ENCODE measurements at places on chromosomes 2 and 18. TPM values are rescaled to one million over a fixed set of nuclear protein-coding genes. Genes with fewer than 3 reads are reported as not detected.

GRCh38 chr2:12723736-12724463, 7.2 kb downstream of the TRIB2 start:
- DNase-seq, result no peak

DNA sequence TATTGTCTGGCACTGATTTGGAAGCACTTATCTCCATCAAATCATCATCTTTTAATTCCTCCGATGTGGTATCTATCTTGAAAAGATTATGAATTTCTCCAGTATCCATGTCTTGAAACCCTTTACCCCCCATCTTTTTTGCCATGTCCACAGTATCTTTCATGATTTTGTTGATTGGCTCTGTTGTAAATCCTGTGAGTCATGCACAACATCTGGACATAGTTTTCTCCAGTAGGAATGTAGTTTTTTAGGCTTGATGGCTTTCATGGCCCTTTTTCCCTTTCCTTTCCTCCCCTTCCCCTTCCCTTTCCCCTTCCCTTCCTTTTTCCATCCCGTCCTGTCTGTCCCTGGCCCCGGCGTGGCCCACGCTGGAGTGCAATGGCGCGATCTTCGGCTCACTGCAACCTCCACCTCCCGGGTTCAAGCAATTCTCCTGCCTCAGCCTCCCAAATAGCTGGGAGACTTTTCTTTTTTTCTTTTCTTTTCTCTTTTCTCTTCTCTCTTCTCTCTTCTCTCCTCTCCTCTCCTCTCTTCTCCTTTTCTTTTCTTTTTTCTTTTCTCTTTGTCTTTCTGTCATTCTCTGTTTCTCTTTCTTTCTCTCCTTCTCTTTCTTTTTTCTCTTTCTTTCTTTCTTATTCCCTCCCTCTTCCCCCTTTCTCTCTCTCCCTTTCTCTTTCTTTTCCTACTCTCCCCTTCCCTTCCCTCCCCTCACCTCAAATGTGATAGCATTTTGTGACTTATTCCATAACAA, 18.4 kb upstream of the ZNF638 start:
- DNase-seq, result no peak

GRCh38 chr18:8350628-8351027, 258.6 kb upstream of the RAB12 start:
- no peak for DNase-seq

DNA sequence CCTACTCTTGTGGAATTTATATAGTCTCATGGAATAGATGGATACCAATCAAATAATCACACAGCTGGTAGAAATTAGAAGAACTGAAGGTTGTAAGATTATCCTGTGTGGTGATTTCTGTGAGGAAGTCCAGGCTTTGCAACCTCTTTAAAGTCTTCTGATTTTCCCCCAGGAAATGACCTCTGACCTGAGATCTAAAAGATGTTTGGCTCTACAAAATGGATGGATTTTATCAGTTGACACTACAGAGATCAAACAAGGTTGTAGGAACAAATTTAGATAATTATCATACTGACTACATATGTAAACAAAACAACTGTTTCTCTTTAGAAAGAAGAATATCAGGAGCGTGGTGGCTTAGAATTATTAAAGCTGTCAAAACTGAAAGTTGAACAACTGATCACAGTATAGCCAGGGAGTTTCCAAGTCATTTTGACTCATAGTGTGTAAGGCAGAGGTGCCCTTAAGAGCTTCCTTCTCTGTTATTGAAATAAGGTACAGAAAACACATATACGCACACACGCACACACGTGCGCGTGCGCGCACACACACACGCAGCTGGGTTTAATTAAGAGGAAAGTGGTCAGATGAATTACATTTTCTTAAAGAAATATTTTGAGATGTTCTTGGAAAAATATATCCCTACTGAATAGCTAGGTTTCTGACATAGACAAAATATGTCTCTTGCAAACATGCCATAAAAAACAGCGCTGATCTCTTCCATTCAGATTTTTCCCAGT, 35.5 kb upstream of the PELI1 start:
- peak; percentile 25 for DNase-seq

- no peak for DNase-seq
Observed at GRCh38 chr2:109029490-109030201, 40.6 kb upstream of the EDAR start.

GRCh38 chr2:71048096-71048495, 20.4 kb upstream of the NAGK start:
- DNase-seq, result no peak

DNA sequence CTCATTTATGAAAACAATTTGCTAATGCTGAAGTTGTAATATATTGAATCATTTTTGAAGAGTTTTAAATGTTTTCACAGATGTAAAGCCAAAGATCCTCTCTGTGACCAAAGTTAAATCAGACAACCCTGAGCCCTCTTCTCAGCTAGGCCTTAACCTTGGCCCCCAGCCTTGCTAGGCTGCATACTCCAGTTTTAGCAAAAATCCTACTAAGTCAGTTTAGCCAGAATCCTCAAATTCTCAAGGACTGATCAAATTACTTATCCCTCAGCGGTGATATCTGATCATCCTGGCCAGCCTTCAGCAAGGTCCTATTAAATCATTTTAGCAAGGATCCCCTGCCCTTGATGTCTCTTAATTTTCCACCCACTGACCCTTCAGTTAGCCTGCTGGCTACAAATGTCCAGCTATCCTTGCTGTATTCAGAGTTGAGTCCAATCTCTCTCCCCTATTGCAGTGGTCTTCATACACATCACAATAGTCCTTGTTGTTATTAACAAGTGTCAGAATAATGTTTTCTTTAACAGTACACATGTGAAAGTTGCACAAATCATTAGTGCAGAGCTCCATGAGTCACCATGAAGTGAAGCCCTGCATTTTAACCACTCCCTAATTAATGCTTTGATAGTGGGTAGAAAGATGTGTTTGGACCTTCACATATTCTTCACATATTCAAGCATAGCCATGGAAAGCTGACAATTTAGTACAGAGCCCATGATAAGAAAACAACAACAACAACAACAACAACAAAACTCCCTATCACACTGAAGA, 206.4 kb downstream of the NBAS start:
- peak; percentile 33 for DNase-seq

DNA sequence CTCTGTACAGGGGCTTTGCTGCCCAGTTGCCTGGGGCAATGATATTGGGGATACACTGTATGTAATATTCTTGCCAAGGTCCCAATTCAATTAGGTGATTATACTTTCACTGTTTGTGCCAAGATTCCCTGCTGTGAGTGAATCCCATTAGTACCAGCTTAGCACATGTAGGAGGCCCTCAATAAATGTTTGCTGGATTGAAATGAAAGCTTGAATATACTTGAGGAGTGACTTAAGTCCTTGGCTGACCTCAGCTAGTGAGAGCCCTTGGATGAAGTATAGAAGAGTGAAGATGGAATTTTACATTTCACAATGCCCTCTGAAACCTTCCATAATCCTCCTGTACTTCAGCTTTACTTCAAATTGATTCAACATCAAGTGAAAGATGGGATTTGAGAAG, 102.9 kb downstream of the GATA6 start:
- no peak for DNase-seq

GRCh38 chr2:222930862-222931261, 70.0 kb downstream of the ACSL3 start:
- DNase-seq, result no peak

GRCh38 chr18:41647914-41648313, 307.1 kb upstream of the PIK3C3 start:
- peak; percentile 77 for DNase-seq

DNA sequence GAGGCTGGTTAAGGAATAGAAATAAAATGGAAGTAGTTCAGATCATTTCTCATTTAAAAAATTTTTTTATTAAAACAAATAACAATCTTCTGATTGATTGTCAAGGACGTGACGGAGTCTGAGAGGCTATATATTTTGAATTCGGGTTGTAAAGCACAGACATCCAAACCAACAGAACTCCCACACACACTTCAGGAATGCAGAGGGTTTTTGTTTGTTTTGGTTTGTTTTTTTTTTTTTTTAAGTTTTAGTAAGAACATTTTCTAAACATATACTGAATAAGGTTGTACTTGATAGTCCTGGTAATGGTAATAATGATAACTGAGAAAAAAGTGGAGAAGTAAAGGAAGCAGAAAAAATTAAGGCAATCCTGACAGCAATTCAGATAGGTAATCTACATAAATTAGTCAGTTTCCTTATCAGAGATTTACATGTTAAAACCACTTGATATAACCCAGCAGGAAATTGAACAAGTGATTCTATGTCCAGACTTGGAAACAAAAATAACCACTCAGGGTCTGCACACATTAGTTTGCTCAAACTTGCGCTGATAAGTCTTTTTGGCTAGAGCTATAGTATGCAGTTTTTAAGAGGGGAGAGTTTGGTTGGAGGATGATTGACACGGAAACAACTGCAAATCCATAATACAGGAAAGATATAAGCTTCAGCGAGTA, 51.5 kb upstream of the CTAGE1 start:
- peak; percentile 27 for DNase-seq

DNA sequence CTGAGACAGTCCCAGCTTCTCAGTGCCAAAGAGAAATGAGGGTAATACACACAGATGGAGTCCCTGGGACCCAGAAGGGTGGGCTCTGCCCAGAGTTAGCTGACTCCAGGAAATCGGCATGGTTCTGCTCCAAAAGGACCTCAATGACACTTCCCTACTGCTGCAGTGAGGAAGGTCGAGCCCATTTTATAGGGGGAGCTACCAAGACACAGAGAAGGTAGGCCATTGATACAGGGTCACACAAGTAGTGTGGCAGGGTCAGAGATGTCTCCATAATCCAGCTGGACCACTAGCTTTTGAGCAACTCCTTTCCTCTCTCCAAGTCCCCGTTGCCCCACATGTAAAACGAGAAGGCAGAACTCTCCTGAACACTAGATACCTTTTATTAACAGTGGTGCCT, 276.9 kb downstream of the MYCN start:
- no peak for DNase-seq

GRCh38 chr2:127308586-127309138, 14.7 kb upstream of the ERCC3 start:
- no peak for DNase-seq

DNA sequence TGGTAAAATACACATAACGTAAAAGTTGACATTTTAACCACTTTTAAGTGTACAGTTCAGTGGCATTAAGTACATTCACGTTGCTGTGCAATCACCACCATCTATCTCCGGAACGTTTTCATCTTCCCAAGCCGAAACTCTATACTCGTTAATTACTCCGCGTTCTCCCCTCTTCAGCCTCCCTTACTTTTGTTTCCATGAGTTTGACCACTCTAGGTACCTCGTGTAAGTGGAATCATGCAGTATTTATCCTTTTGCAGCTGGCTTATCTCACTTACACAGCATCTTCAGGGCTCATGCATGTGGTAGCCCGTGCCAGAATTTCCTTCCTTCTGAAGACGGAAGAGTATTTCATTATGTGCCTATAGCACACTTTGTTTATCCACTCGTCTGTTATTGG, 225.2 kb downstream of the SLC4A3 start:
- no peak for DNase-seq

DNA sequence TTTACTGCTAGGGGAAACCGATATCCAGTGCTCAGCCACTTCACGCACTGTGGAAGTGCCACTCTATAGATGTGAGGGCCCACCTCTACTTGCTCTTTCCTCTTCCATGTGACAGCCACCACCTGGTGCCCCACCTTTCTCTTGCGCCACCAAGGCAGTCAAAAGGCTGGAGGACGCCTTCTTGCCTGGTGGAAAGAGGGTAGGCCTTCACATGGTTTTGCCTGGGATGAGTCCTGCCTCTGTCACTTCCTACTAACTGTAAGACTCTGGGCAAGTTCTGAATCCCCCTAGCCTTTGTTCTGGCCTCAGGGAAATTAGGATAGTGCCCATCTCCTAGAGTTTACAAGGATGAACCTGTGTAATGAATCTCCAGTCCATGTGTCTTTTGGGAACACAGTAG, 66.1 kb upstream of the ODC1 start:
- peak; percentile 50 for DNase-seq

GRCh38 chr2:136324966-136325365, 207.0 kb upstream of the CXCR4 start:
- no peak for DNase-seq

DNA sequence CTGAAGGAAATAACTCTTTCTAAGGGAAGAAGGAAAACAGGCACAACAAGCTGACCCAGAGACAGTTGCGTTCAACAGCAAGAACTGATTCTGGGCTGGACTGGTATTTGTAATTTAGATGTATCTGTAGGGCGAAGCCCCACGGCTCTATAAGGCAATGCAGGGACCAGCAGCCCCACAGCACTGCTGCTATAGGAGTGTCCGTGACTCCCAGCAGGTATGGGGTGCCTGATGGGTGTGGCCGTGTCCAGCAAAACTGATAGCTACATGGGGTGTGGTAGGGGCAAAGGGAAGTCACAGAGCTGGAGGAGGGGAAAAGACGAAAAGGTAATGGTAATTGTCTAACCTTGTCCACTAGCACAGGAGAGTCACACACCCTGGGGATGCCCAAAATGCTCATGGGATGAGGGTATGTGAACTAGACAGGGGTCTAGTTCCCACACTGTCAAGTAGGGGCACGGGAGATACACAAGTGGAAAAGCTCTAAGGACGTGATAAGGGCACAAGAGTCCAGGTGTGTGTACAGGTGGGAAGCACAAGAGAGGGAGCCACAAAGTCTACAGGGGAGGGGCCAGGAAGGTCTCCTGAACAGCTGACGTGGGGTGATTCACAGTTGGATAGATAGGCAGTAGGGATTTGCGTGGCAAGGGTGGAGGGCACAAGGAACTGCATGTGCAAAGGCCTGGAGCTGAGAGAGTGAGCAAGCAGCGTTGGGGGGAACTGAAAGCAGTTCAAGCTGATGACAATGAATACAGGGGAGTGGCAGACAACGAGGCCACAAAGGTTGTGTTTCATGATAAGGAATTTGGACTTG, 48.5 kb upstream of the ASPRV1 start:
- peak; percentile 86 for DNase-seq

DNA sequence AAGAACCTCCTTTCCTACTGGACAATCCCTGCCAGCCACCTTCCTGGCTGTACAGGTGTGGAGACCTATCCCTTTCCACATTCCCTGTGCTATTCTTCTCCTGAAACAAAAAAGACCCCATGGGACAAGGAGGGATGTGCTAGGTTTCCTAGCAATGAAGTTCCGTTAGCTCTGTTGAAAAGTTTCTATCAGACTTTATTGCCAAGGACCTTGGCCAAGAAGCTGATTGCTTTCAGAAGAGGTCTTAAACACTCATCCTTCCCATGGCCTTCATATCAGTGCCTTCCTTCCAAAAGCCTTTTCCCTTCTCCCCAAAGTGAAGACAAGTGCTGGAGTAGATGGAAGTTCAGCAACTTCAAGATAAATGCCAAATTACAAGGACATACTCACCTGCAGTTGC, 194.8 kb downstream of the AGPS start:
- DNase-seq, result no peak

The CD226 gene
- 0.53 TPM for total RNA-seq

The GPD2 gene
- total RNA-seq, result 52.1 TPM

The NOP58 gene
- 59.3 TPM for total RNA-seq

The FABP1 gene
- total RNA-seq, result not detected

The GALNT5 gene
- total RNA-seq, result 26.1 TPM

The SLC39A6 gene
- total RNA-seq, result 218 TPM

The NPPC gene
- total RNA-seq, result not detected

The RGPD6 gene
- 15.5 TPM for total RNA-seq

The DSC3 gene
- total RNA-seq, result 193 TPM

The PROKR1 gene
- total RNA-seq, result not detected

The CYRIA gene
- 4.1 TPM for total RNA-seq

The CABLES1 gene
- 0.13 TPM for total RNA-seq

Data from bronchial epithelial cell (primary cell).